Effector memory CD4-positive, alpha-beta T cell (primary cell): ENCODE measurements at places on chromosomes 3 and 15.

- no peak overlapping the region for H3K27ac ChIP-seq
- DNase-seq, result no peak
- peaks cover 15% of the 10 kb centered on the region for H3K36me3 ChIP-seq
- no peaks in the 10 kb centered on the region for H3K27me3 ChIP-seq
Measured at GRCh38 chr15:41394924-41395323, 7.4 kb downstream of the NDUFAF1 start.

- no peaks in the 10 kb centered on the region for H3K27me3 ChIP-seq
- no peak for DNase-seq
- H3K4me1 ChIP-seq, result no peaks in the 10 kb centered on the region
- no peak overlapping the region for H3K27ac ChIP-seq
- H3K36me3 ChIP-seq, result no peaks in the 10 kb centered on the region
Measured at GRCh38 chr3:70090322-70090913, 90.9 kb downstream of the SAMMSON start.

DNA sequence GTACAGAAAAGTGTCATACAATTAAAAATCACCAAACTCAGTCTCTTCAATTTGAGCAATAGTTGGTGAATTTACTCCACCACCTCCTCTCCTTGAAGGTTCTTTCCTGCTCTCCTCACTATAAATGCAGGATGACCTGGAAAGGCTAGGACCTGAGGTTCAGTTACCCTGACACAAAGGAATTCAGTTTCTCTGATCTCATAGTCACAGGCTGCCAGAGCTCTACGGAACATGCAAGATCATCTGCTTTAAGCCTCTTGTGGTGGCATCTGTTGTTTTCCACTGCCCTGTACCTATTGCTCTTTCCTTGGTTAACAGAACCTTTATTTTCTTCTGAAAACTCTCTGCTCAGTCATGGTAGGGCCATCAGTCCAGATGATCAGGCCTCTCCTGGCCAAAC is 4.9 kb upstream of the TP63 start:
- no peaks in the 10 kb centered on the region for H3K27me3 ChIP-seq
- H3K27ac ChIP-seq, result no peak overlapping the region
- H3K4me1 ChIP-seq, result no peaks in the 10 kb centered on the region
- H3K36me3 ChIP-seq, result no peaks in the 10 kb centered on the region
- no peak overlapping the region for H3K4me3 ChIP-seq

- H3K36me3 ChIP-seq, result no peaks in the 10 kb centered on the region
- no peaks in the 10 kb centered on the region for H3K4me1 ChIP-seq
- DNase-seq, result no peak
- no peak overlapping the region for H3K4me3 ChIP-seq
- H3K27me3 ChIP-seq, result no peaks in the 10 kb centered on the region
Measured at GRCh38 chr15:26939398-26939797, 31.6 kb upstream of the GABRG3 start.

DNA sequence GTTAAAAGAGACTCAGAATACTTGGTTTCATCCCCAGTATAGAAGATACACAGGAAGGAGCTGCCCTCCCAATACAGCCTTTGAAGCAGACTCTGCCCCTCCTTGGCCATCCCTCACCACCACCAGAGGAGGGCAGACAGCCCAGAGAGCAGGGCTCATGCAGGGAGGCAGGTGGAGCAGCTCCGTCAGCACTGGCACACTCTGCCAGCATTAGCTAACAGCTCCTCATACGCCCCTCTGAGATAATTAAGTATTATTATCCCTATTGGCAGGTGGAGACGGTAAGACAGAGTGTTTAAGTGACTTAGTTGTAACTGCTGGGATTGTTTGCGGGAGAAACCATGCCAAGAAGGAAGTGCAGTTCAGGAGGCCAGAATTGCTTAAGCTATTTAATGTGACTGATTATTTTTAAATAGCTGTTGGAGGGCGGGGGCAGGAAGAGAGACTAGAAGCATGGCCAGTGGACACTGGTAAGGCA is 434.0 kb downstream of the EPHB1 start:
- H3K27me3 ChIP-seq, result no peaks in the 10 kb centered on the region
- no peak overlapping the region for H3K4me3 ChIP-seq
- no peaks in the 10 kb centered on the region for H3K4me1 ChIP-seq
- DNase-seq, result no peak

DNA sequence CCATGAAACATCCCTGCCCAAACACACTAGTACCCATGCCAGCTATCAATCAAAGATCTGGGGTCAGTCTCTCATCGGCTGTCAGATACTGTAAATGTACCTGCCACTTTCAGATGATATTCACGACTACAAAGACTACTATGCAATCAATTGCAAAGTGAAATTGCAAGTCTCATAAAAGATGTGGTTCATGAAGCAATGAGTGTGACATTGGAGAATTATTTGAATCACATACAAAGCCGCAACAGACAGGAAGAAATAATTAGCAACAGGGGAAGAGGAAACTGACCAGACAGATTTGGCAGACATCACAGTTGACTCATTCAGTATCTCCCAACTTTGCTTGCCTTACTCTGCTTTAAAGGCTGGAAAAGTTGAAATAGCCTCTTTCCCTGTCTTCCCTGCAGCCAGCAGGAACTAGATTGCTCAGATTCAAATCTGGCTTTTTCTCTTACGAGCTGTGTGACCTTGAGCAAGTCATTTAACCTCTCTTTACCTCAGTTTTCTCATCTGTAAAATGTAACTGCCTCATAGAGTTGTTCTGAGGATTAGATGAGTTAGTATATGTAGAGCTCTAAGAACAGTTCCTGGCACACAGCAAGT is 95.7 kb upstream of the C3orf80 start:
- no peak overlapping the region for H3K4me3 ChIP-seq
- no peak for DNase-seq
- H3K4me1 ChIP-seq, result no peaks in the 10 kb centered on the region
- no peaks in the 10 kb centered on the region for H3K36me3 ChIP-seq
- no peak overlapping the region for H3K27ac ChIP-seq
- H3K27me3 ChIP-seq, result no peaks in the 10 kb centered on the region

GRCh38 chr3:167406876-167407492 is 26.9 kb upstream of the ZBBX start:
- H3K4me3 ChIP-seq, result no peak overlapping the region
- H3K4me1 ChIP-seq, result no peaks in the 10 kb centered on the region
- no peaks in the 10 kb centered on the region for H3K36me3 ChIP-seq
- H3K27ac ChIP-seq, result no peak overlapping the region
- H3K27me3 ChIP-seq, result no peaks in the 10 kb centered on the region
- no peak for DNase-seq

DNA sequence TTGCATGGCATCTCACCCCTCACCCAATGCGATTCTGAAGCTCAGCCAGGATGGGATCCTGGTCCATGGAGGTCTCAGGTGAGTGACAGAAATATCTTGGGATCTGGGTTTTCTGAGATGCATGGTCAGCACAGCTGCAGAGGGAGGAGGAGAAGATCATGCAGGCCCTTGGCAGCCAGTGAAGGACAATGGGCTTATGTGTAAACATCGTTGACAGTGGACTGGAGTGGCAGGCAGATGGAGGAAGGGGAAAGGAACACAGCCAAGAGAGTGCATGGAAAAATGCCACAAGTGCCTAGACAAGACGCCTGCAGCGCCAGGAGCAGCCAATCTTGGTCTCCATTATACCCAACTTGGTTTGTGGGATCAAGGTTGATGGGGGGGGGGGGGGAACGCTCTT is 347.9 kb downstream of the MCTP2 start:
- H3K27ac ChIP-seq, result no peak overlapping the region
- H3K4me3 ChIP-seq, result no peak overlapping the region
- no peaks in the 10 kb centered on the region for H3K27me3 ChIP-seq
- DNase-seq, result no peak
- no peaks in the 10 kb centered on the region for H3K4me1 ChIP-seq
